IgD-negative memory B cell (primary cell): ENCODE measurements at places on chromosomes 11 and 22. TPM values are rescaled to one million over a fixed set of nuclear protein-coding genes. Genes with fewer than 3 reads are reported as not detected.

SERPING1 gene
- 0.23 TPM for polyA plus RNA-seq

AP5B1 gene
- polyA plus RNA-seq: 17.2 TPM

FLRT1 gene
- polyA plus RNA-seq: not detected

PKNOX2 gene
- polyA plus RNA-seq: not detected

UBE2L3 gene
- polyA plus RNA-seq: 106 TPM

NEFH gene
- 0.98 TPM for polyA plus RNA-seq

TMEM121B gene
- not detected for polyA plus RNA-seq

CWC15 gene
- 56.3 TPM for polyA plus RNA-seq

PPP6R3 gene
- 41.1 TPM for polyA plus RNA-seq

MOV10L1 gene
- not detected for polyA plus RNA-seq

TEX54 gene
- polyA plus RNA-seq: not detected

CDCA5 gene
- 2.0 TPM for polyA plus RNA-seq

DDIAS gene
- 1.7 TPM for polyA plus RNA-seq

SAA2 gene
- polyA plus RNA-seq: 0.35 TPM
